ENCODE measurements at places on chromosomes 6 and 20.

- H3K27me3 ChIP-seq, result no peaks in the 10 kb centered on the region
- peaks cover 14% of the 10 kb centered on the region for H3K4me1 ChIP-seq
- no peak for DNase-seq
- no peaks in the 10 kb centered on the region for H3K36me3 ChIP-seq
- H3K4me3 ChIP-seq, result no peak overlapping the region
Measured at GRCh38 chr20:34300809-34301586, 2.2 kb downstream of the AHCY start.

DNA sequence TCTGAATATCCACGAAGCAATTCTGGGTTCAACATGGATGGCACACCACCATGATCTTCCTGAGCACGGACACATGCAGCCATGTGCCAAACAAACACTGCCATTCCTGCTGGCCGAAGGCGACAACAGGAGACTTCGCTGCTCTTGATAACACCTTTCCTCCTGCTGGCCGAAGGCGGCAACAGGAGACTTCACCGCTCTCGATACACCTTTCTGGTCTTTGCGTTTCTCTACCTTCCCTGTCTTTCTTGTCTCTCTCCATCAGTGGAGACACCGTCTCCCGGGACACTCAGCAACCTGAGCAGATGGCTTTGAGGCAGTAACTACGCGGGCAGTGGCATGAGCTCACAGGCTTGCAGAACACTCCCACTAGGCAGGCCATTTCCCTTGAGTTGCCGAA lies 54.9 kb upstream of the MPC1 start:
- no peak for DNase-seq
- H3K27ac ChIP-seq, result no peak overlapping the region
- H3K36me3 ChIP-seq, result no peaks in the 10 kb centered on the region

DNA sequence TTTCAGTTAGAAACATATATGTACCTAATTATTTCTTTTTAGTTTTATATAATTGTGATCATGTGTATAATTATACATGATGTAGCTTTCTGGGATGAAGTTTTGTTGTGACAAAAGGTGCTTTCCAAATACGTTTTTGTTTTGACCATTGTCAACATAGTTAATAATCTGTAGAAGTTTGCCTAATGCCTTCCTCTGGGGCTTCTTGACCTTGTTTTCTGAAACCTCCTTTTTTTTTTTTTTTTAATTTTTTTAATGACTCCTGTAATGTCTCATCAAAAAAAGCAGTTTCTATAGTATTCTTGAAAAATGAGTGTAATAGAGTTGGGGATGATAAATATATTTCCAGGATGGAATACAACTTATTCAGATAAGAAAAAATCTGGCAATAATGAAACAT lies 434.7 kb upstream of the SOX4 start:
- no peaks in the 10 kb centered on the region for H3K27me3 ChIP-seq
- no peak overlapping the region for H3K27ac ChIP-seq
- H3K4me1 ChIP-seq, result no peaks in the 10 kb centered on the region
- DNase-seq, result no peak

DNA sequence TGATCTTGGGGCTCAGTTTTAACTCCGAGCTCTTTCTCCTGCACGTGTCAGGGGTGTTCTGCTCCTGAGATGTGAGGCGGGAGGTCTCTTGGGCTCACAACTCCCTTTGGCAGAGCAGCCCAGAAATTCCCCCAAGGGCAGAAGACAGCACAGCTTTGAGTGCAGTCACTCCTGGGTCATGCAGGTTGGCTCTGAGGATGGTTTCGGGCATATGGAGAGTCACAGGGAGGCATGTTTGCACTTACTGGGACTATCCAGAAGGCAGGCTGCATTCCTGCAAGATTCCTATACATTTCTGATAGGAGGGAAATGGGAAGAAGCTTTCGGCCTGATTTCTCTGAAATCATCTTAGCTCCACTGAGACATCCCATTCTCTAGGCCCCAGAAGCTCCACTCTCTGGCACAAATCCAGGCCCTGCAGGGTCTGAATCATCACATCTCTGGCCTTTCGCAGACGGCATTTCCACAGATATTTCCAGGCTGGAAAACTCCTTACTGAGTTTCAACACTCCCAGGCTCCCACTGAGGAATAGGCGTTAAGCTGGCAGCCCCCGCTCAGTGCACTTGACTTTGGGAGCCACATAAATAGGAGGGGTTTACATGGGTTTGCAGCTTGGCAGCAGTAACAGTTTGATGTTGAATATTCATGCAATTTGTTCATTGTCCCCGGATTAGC lies 39.7 kb downstream of the AGPAT4 start:
- H3K27ac ChIP-seq, result no peak overlapping the region
- DNase-seq, result peak; percentile 87
- H3K4me1 ChIP-seq, result peaks cover 4% of the 10 kb centered on the region
- H3K4me3 ChIP-seq, result no peak overlapping the region
- H3K27me3 ChIP-seq, result no peaks in the 10 kb centered on the region

- peaks cover 37% of the 10 kb centered on the region for H3K27me3 ChIP-seq
- H3K4me3 ChIP-seq, result peak overlapping the region; percentile 47
Measured at GRCh38 chr6:105992315-105992961, 93.7 kb upstream of the PRDM1 start.

DNA sequence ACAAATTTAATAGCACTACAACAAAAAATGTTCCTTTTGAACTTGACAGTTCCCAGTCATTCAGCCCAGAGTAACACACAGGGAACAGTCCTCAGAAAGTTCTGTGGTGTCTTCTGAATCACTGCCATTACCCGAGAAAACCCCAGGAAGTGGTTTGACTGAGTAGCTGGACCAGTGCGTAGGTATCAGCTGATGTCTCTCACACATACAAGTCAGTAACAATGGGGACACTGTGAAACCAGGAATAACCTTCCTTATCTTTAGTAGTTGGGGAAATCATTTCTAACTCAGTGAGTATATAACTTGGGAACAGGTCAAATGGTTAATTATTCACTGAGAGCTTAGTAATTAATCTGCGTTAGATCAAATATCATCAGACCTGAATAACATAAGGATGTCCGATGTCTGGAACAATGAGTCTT lies 73.1 kb downstream of the HIVEP2 start:
- peaks cover 38% of the 10 kb centered on the region for H3K4me1 ChIP-seq
- DNase-seq, result no peak
- no peak overlapping the region for H3K4me3 ChIP-seq
- no peaks in the 10 kb centered on the region for H3K36me3 ChIP-seq

DNA sequence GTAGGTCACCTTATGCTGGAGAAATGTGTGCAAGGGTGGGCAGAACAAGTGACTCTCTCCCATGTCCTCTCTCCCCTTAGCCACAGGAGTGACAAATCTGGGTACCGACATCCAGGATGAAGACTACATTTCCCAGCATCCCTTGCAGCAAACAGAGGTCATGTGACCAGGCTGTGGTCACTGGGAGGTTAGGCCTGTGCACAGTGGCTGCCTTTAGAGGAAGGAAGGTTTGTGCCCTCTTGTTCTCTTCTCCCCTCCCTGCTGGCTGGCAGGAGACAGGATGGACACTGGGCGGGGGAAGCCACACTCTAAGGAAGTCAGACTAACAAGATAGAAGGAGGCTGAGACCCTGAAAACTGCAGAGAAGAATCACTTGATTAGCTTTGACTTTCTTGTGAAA lies 360.2 kb downstream of the PREX1 start:
- no peak overlapping the region for H3K4me3 ChIP-seq
- DNase-seq, result no peak
- no peak overlapping the region for H3K27ac ChIP-seq
- H3K4me1 ChIP-seq, result no peaks in the 10 kb centered on the region
- no peaks in the 10 kb centered on the region for H3K27me3 ChIP-seq
- H3K36me3 ChIP-seq, result no peaks in the 10 kb centered on the region

GRCh38 chr6:167711211-167711610 lies 115.5 kb upstream of the AFDN start:
- H3K4me1 ChIP-seq, result no peaks in the 10 kb centered on the region
- no peaks in the 10 kb centered on the region for H3K36me3 ChIP-seq

GRCh38 chr20:19964289-19965265 lies 52.6 kb upstream of the NAA20 start:
- H3K27ac ChIP-seq, result no peak overlapping the region
- peak; percentile 55 for DNase-seq
- H3K4me3 ChIP-seq, result no peak overlapping the region

DNA sequence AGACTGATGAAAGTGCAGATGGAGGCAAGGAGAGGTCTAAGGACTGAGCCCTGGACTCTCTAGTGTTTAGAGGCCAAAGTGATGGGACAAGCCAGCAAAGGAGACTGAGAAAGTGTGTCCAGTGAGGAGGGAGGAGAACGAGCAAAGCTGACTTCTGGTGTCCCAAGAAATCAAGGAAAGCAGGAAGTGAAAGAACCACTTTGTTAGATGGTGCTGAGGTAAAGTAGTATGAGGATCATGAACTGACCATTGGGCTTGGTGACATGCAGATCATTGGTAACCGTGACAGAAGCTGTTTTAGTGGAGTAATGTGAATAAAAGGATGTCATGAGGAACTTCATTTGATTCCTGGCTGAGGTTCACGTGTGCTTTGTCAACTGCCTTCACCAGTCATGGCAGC lies 108.4 kb downstream of the SLX4IP start:
- H3K27me3 ChIP-seq, result no peaks in the 10 kb centered on the region
- H3K4me3 ChIP-seq, result no peak overlapping the region
- no peaks in the 10 kb centered on the region for H3K4me1 ChIP-seq
- DNase-seq, result no peak

DNA sequence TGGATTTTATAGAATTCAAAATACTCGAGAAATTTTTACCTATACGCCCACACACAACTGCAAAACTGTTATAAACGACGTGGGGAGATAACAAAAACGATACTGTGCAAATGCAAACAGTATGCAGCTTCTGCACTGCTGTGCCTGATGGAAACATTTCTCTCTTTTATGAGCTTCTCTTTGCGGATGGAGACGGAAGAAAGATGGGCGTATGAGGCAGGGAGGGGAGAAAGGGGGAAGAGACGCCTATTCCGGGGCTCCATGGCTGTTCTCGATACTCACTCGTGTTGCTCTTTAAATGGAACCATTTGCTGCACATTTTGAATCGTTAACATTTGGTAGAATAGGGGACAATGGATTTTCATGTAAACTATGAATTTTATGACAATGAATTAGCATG lies 69.1 kb upstream of the EXOC2 start:
- no peak overlapping the region for H3K27ac ChIP-seq
- H3K4me3 ChIP-seq, result no peak overlapping the region
- no peak for DNase-seq
- H3K27me3 ChIP-seq, result no peaks in the 10 kb centered on the region
- no peaks in the 10 kb centered on the region for H3K4me1 ChIP-seq

DNA sequence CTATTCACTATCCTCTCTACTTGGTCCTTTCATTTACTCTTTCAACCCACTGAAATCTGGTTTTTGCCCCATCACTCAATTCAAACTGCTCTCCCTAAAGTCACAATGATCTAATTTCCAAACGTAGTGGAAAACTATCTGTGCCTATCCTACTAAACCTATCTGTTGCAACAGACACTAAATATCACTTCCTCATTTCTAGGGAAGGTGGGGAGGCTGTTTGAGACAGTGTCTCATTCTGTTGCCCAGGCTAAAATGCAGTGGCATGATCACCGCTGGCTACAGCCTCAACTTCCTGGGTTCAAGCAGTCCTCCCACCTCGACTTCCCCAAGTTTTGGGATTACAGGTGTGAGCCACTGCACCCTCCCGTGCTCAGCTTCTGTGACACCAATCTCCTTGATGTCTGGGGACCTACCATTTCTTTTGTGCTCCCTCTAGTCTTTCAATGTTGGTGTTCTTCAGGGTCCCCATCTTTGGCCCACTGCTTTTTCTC lies 8.8 kb downstream of the RANBP9 start:
- H3K36me3 ChIP-seq, result no peaks in the 10 kb centered on the region
- H3K4me3 ChIP-seq, result no peak overlapping the region
- peaks cover 39% of the 10 kb centered on the region for H3K4me1 ChIP-seq
- H3K27me3 ChIP-seq, result no peaks in the 10 kb centered on the region

GRCh38 chr6:24949020-24949569 lies 13.3 kb upstream of the RIPOR2 start:
- H3K4me1 ChIP-seq, result no peaks in the 10 kb centered on the region
- H3K27ac ChIP-seq, result no peak overlapping the region
- no peak overlapping the region for H3K4me3 ChIP-seq
- no peaks in the 10 kb centered on the region for H3K27me3 ChIP-seq
- no peaks in the 10 kb centered on the region for H3K36me3 ChIP-seq

DNA sequence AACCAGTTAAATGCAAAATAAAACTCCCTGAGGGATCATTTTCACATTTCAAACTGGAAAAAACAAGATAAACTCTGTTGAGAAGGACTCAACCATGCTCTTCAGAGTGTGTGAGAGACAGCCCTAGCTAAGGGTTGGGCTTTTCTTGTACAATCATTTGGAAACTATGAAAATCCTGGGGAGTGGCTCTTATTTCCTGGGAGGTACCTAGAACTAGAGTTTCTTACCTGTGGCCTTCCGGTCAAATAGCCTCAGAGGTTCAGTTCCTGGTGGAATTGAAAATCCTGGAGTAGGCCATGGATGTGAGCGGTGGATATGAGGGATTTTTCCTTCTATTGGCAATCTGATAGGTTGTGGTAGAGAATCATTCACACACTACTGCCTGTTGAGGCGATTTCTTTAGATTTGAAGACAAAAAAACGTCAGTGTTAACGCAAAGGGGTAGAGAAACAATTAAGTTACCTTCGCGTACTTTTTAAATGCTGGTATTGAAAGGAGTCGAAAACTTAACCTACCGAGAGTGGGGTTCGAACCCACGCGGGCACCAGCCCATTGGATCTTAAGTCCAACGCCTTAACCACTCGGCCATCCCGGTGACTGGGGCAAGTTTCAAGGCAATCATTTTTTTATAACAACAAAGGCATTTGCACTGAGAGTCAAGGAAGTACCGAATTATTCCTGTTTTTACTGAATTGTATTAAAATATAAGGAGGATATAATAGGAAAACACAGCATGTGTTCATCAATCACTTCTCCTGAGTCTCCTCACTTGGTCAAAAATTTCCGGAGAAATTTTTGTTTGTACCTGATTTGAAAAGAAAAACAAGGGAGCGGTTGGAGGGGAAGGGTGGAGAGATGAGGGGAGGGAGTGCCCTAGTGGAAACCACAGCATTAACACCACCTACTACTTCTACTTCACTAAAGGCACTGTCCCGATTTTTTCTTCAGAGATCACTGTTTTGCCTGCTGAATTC lies 191.3 kb downstream of the OR2B2 start:
- H3K27ac ChIP-seq, result no peak overlapping the region
- DNase-seq, result no peak
- H3K4me1 ChIP-seq, result no peaks in the 10 kb centered on the region

DNA sequence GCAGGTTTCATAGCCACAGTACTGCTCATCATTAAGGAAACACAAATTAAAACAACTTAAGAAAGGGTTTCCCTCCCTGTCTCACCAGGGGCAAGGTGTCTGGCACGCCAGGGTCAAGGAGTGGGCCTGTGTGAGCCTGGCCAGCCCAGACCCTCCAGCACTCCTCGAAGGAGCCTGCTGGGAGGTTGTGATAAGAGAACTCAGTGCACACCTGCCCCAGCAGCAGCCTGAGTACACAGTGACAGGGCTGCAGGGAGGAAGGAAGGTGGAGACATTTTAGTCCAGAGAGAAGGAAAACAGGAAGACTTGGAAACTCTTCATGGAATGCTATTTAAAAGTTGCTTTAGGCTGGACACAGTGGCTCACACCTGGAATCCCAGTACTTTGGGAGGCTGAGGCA lies 14.1 kb downstream of the NINL start:
- DNase-seq, result no peak
- H3K27ac ChIP-seq, result no peak overlapping the region
- no peaks in the 10 kb centered on the region for H3K36me3 ChIP-seq
- H3K4me3 ChIP-seq, result no peak overlapping the region
- H3K27me3 ChIP-seq, result no peaks in the 10 kb centered on the region

- H3K4me3 ChIP-seq, result no peak overlapping the region
- no peak for DNase-seq
- no peaks in the 10 kb centered on the region for H3K36me3 ChIP-seq
- H3K27me3 ChIP-seq, result no peaks in the 10 kb centered on the region
- no peak overlapping the region for H3K27ac ChIP-seq
Measured at GRCh38 chr6:6942831-6943230, 164.9 kb upstream of the RREB1 start.
